ENCODE measurements at places on chromosomes 6 and 20. TPM values are rescaled to one million over a fixed set of nuclear protein-coding genes. Genes with fewer than 3 reads are reported as not detected.

GRCh38 chr6:8707956-8708772 lies 272.8 kb upstream of the SLC35B3 start:
- peak; percentile 29 for DNase-seq

GRCh38 chr6:150078788-150079187 lies 9.9 kb upstream of the ULBP3 start:
- no peak for DNase-seq

- no peak for DNase-seq
Measured at GRCh38 chr6:106124437-106125430, 38.6 kb downstream of the PRDM1 start.

DNA sequence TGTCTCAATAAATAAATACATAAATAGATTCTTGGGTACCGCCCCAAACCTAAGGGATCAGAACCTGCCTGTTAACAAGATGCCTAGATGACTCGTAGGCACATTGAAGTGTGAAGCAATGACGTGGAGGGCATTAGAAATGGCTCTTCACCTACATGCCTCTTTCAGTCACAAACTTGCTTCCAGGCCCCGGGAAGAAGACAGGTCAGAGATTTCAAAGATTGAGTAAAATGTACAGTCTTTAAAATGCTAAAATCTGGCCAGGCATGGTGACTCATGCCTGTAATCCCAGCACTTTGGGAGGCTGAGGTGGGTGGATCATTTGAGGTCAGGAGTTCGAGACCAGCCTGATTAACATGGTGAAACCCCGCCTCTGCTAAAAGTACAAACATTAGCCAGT lies 480.8 kb upstream of the JARID2 start:
- DNase-seq: peak; percentile 62

- DNase-seq: peak; percentile 36
Measured at GRCh38 chr20:745683-746301, 22.5 kb downstream of the SLC52A3 start.

DNA sequence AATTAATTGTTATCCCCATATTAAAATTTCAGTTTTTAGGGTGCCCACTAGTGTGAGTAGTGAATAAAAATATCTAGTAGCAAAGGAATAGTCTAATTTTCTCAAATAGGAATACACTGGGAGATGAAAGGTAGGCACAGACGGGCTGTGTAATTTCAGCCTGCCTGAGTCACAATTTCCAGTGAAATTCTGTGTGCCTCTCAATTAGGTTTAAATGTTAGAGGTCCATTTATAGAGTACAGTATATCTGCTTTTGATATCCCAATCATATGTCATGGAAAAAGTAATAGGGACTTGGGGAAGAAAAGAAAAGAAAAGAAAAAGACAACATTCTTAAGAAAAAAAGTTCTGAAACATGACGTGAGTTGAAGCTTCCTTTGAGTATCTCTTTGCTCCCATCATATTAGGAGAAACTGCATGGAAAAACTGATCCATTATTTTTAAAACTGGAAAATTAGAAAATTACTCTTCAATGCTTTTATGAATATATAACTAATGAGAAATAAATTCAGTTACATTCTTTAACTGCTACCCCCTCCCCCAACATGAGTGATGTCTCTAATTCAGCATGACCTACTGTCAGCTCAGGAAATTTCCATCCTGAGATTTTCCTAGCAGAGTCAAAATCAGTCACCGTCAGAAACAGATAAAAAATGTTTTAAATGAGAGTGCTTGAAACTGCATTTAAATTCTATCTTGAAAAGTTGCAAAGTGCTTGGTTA lies 473.8 kb upstream of the HSF2 start:
- no peak for DNase-seq

DNA sequence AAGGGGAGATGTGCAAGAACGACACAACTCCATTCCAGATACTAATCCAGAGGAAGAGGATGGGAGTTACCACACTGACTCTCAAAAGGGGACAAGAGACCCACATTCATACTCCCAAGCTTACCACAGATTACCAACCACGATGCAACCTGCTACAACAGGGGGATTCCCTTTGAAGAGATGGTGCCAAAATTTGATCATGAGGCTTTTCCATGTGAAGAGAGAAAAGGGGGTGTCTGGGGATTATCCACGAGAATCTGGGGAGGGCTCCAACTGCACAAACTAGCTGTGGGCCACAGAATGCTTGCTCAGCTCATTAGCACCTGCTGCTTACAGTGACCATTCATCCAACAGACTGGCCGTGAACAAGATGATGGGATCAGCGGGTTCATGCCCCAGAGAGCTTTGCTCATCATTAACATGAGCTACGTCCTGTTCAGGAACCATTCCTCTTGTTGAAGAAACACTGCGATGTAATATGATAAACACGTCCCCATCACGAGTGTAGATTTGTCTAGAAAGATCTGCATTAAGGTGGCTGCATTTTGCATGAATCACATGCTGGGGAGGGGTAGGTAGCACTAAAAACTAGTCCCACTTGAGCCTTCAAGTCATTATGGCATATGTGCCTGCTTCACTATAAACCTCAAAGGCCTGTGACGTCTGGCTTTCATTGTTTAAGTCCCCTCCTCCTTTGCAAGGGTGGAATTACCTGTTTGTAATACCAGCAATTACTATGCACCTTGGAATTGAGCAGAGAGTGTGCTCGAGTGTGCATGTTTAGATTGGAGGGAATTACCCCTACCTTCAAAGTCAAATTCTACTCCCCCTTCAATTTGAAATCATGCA lies 4.0 kb downstream of the PLAGL2 start:
- DNase-seq: no peak

DNA sequence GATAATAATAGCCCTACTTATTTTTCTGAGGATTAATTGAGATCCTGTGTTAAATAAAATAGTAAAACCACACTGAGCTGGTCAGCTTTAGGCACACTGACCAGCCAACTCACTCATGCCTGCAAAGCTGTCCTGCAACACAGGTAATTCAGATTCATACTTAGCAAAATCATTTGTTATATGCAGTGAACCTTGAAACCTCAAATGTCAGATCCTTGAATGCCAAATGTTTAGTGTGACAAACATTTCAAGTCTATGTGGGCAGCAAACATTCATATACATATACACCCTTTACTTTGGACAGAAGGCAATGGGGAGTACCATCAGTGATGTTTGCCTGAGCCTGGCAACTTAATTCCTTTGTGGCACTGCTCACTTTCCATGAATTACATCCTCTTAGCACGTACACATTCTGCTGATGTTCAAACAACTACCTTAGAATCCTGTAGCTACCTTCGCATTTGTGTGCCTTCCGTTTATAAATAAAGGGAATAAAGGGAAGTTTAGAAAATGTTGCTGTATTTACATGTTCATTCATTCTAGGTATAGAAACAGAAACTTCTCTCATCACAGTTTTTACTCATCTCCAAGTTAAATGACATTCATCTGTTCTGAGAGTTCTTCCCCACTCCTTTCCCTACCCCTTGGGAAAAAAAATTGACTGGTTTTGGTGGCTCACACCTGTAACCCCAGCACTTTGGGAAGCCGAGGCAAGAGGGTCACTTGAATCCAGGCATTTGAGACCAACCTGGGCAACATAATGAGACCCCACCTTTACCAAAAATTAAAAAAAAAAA lies 140.8 kb downstream of the ZFAND3 start:
- no peak for DNase-seq

DNA sequence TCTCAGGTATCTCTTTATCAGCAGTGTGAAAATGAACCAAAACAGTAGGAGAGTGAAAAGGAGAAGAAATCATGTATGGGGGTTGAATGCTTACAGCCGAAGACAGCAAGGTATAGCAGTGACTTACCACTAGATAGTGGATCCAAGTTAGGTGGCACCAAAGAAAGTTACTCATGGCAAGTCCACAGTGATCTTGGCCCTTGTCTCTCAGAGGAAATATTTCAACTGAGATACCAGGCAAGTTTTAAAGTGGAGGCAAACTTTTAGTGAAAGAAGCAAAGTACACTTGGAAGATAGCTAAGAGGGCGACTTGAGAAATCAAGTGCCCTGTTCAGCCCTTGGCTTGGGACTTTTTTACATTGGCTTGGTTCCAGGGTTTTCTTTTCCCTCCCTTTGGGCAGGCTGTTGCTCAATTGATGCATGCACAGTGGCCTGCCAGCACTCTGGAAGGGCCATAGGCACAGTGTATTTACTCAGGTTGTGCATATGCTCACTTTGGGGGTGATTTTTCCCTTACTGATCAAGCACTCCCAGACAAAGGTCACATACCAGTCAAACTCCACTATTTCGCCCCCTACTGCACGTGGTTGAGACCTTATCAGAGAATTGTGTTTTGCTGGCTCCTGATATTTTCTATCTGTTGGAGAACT lies 329.5 kb upstream of the KHDRBS2 start:
- no peak for DNase-seq

GRCh38 chr6:107800564-107801164 lies 23.4 kb downstream of the SCML4 start:
- peak; percentile 12 for DNase-seq

DNA sequence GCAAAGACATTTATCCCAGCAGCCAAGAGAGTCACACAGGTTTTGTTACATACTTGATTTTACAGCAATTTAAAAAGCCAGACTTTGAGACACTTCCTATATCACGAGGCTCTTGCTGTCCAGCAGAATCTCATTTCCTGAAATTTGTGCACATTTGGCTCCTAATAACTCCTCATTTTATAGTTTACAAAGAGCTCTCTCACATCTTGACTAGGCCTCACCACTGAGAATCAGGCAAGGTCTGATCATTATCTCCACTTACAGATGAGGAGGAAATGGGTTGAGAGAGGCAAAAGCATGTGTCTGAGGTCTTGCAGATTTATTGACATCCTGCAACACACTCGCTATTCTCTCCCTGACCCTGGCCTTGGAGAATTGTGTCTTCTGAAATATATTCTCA lies 426.8 kb downstream of the MAFB start:
- no peak for DNase-seq

DNA sequence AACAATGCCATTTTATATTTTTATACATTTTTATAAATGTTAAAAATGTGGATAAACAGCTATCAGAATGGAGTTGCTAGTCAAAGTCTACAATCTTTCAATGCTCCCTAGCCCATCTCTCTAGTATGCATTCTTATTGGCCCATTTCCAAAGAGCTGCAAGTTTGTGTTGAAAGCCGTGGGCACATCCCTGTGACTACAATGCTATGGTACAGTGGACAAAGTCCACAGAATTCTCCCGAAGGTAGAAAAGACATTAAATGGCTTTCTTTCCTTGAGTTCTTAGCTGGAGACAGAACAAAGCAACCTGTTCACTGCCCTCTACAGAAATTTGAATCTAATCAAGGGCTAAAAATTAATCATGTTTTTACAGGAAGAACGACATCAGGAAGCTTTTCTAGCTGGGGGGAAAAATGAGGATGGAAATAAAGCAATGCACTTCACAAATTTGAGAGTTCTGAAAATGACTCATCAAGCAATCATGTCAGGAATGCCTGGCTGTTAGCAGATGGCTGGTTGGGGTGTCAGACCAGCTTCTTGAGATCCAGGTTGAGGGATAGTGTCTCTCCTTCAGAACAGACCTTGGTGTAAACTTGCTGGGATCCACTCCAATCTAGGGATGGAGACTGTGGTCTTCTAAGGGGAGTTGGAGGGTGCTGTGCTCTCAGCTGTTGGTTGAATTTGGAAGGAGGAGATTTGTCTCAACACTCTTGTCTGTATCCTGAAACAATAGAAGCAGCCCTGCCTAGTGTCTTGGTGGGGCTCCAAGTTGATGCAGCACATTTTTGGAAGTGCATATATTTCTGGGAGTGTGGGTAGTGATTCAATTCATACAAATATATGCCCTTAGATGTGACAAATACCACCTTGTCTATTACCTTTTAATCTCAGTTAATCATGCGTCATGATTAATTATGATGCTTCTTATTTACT lies 143.4 kb upstream of the PHACTR1 start:
- DNase-seq: peak; percentile 75

DNA sequence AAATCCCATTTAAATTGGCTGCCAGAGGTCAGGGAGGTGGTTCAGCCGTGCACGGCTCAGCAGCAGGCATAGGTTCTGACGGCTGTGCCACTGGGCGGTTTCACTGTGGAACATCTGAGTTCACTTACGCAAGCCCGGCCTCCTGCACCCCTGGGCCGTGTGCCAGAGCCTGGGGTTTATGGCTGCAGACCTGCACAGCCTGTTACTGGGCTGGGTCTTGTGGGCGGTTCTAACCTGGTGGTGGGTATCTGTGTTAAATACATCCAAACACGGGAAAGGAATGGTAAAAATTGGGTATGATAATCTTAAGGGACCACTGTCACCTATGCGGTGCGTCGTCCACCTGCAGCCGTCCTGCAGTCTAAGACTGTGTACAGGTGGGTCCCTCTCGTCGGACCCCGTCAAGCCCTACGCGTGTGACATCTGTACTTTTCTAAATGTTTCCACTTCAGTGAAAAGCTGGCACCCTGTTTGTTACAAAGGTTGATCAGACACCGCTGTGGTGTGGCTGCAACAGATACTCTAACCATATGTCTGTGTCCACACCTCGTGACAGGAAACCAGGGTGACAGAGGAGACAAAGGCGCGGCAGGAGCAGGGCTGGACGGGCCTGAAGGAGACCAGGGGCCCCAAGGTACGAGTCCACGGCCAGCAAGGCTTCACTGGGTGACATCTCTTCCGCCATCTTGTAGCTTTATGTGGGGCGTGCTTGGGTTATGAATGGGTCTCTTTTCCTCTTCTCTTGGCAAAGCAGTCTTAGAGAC lies 21.5 kb downstream of the COL9A3 start:
- peak; percentile 67 for DNase-seq

GRCh38 chr20:58010666-58011065 lies 217.8 kb downstream of the ANKRD60 start:
- DNase-seq: no peak

DNA sequence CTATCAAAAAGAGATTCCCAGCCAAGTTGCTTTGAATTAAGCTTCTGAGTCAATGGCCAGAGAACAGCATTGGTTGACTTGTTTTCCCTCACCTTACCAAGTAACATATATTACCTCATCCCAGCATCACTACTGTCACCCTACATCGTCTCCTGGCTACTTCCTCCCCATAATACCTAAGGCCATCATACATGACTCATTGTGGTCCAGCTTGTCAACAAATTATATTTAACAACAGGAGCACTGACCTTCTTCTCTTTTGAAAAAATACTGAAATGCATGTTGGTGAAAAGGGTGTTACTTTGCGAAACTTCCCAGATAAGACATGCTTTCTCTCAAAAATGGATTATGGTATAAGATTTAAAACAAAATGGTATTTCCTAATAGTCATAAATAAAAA lies 106.9 kb downstream of the TBX18 start:
- DNase-seq: no peak

DNA sequence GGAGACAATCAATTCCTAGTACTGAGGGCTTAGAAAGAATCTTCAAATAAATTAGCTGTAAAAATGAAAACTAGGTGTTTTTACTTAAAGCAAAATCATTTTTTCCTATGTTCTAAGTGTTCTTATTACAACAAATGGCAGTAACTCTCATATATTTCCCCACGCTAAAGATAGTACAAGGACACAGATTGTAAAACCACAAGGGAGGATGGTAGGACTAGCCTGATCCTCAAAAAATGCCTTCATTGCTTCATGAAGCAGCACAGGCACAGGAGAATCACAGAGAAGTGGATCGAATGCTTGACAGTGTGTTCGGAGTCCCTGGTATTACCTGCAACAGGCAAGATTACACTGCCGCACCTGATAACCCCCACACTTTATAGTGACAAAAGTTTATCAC lies 58.5 kb downstream of the SAMD3 start:
- no peak for DNase-seq

GRCh38 chr6:11538819-11539468 lies 1.4 kb downstream of the TMEM170B start:
- DNase-seq: peak; percentile 3

TRIM40 gene
- total RNA-seq: not detected

MOG gene
- not detected for total RNA-seq

GLP1R gene
- total RNA-seq: not detected

GRM1 gene
- total RNA-seq: not detected

SULF2 gene
- total RNA-seq: 5.6 TPM

PAK5 gene
- not detected for total RNA-seq

AURKA gene
- 70.8 TPM for total RNA-seq

ADGRF5 gene
- total RNA-seq: 0.65 TPM

KIAA0408 gene
- total RNA-seq: 1.4 TPM

SAMD5 gene
- total RNA-seq: not detected

Measured in GM23248 (cell line).